ENCODE measurements at places on chromosomes 16 and 17.

DNA sequence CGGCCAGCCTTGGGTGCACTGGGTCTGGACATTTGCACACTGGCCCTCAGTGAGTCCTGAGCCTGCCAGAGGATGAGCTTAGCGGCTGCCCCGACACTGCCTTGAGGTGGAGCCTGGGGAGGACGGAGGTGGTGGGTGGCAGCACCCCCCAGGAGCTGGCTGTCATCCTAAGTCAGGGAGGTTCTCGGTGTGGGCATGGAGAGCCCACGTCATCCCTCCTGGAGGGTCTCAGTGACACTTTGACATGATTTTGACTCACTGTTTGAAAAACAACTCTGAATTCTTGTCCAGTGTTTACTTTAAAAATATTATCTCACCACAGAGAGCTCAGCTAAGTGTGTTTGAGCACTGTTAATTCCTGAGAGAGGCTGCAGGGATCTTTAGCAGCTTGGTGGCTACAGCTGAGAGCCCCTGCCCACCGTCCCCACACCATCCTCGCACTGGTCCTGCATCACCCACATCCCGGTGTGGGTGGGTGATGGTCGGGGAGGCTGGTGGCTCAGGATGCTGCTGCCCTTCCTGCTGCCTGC is 63.1 kb downstream of the BANP start:
- no peak for DNase-seq

- DNase-seq: no peak
Measured at GRCh38 chr16:75644240-75645012, 3.0 kb downstream of the KARS1 start.

GRCh38 chr16:78645657-78646056 is 546.2 kb downstream of the WWOX start:
- DNase-seq: no peak

- no peak for DNase-seq
Measured at GRCh38 chr16:64153718-64154117, 968.1 kb downstream of the CDH11 start.

- DNase-seq: no peak
Measured at GRCh38 chr16:79899316-79899715, 298.8 kb upstream of the MAF start.

DNA sequence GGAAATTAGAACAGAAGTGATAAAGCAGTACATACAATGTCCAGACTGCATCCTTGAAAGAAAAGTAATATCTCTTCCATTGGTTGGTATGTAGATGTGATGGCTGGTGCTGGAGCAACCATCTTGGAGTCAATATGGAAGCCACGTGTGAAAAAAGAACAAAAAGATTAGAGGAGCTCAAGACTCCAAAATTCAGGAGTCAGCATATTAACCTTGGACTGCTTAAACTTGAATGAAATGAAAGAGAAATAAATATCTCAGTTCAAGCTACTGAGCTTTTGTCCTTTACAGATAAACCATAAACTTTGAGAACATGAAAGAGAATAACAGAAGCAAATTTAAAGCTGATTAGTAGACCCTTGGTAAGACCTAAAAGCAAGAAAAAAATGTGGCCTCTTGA is 197.9 kb downstream of the HS3ST3B1 start:
- no peak for DNase-seq

GRCh38 chr17:62637809-62638208 is 10.3 kb downstream of the MRC2 start:
- DNase-seq: no peak

DNA sequence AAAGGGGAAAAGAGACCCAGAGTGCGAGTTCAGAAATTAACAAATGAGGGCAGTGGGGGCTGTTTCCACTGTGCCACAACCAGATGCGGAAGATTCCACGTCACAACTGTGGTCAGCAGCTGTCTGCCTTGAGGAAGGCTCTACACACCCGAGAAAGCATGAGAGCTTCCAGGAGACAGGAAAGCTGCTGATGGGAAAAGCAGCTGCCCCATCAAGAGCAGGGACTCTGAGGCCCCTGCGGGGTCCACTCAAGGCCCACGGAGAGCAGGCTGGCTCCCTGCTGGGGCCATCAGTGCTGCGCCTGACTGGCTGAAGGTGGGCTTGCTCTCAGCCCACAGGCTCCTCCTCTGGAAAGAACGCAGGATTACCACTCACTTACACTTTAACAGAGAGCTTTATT is 14.8 kb upstream of the TRAP1 start:
- DNase-seq: no peak

GRCh38 chr17:16258901-16259300 is 41.9 kb downstream of the PIGL start:
- no peak for DNase-seq

DNA sequence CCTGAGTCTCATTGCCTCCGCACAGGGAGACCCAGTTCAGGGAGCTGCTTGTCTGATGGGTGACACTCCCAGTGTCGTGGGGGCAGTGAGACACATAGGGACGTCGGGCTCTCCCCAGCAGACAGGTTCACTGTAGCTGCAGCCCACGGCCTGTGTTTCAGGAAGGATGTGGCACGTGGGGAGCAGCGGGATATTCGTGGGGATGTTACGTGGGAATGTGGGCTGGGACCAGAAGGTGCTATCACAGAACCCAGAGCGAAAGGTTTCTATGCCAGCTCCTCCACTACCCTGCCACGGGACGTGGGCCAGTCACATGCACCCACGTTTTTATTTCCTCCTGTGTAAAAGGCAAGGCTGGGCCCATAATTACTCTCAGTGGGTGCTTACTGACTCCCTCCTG is 16.3 kb downstream of the CACNA1G start:
- no peak for DNase-seq

- DNase-seq: no peak
Measured at GRCh38 chr16:62921904-62922303, 885.7 kb upstream of the CDH8 start.

- no peak for DNase-seq
Measured at GRCh38 chr16:81558077-81558443, 113.5 kb downstream of the CMIP start.

DNA sequence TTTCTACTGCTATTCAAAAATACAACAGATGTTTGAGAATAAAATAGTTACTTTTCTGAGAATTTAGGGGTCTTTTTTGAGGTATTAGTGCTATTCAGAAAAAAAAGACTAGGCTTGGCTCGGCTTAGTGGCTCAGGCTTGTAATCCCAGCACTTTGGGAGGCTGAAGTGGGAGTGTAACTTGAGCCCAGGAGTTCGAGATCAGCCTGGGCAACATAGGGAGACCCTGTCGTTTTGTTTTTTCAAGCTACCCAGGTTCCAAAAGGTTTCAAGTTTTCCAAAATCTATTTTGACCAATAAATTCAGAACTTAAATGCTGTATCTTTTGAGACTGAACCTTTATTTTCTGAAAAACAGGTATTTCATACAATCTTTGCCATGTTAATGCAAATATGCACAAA is 3.2 kb upstream of the ARL6IP1 start:
- DNase-seq: no peak

DNA sequence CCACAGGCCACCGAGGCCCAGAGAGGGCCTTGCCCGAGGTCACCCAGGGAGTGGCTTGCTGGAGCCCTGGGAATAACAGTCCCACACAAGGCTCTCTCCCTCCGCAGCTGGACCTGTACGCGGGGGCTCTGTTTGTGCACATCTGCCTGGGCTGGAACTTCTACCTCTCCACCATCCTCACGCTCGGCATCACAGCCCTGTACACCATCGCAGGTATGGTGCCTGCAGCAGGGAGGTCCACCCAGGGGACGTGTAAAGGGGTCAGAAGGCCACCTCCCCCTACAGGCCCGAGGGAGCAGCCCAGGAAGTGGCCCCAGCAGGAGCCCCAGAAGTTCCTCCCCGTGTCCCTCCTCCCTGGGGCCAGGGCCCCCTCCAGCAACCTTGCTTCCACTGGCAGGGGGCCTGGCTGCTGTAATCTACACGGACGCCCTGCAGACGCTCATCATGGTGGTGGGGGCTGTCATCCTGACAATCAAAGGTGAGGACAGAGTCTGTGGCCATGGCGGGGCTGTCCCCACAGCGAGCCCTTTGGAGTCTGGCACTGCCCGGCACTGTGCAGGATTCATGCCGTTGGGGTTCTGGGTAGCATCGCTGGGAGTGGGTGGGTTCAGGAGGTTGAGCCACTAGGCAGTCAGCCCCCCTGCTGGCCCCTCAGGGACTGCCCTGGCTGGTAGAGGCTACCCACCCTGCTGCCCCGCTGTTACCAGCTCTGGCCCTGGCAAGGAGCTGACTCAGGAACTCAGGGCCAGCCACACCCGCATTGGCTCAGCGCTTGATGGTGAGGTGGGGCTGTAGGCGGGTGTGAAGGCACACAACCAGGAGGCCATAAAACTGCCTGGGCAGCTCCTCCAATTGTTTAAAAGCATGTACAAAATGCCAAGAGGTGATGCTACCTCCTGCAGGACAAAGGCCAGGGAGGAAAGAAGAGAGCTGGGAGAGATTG is 17.3 kb downstream of the SLC5A10 start:
- no peak for DNase-seq

DNA sequence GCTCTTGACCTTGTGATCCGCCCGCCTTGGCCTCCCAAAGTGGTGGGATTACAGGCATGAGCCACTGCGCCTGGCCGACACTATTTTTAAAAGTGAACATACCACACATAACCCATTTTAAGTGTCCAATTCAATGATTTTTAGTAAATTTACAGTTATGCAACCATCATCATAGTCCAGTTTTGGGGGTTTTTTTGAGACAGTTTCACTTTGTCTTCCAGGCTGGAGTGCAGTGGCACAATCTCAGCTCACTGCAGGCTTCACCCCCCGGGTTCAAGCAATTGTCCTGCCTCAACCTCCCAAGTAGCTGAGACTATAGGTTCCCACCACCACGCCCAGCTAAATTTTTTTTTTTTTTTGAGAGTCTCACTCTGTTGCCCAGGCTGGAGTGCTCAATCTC is 3.1 kb upstream of the EPOP start:
- DNase-seq: no peak

All from activated gamma-delta T cell treated with Interleukin-2 at 50 U/mL for 16 hours (primary cell).